T-helper 1 cell (primary cell): ENCODE measurements at places on chromosomes 1 and 21.

DNA sequence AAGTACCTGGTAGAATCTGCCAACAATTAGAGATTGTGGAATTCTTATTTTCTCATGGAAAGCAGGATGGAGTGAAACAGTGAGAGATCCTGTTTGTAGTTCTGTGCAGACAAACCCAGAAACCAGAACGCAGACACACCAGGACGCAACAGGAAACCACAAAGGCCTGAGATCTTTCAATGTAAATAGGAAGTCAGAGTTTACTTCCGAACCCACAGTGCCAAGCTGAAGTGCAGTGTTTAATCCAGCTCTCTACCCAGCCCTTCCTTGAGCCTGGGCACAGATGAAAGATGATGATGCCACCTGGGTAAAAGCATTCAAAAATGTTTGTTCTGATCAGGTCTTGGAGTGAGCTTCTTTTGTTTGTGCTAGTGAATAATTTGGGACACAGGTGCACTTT is 244.2 kb upstream of the HOOK1 start:
- DNase-seq = peak; percentile 11

- no peak for DNase-seq
Measured at GRCh38 chr1:212852105-212852688, 4.7 kb upstream of the SPATA45 start.

DNA sequence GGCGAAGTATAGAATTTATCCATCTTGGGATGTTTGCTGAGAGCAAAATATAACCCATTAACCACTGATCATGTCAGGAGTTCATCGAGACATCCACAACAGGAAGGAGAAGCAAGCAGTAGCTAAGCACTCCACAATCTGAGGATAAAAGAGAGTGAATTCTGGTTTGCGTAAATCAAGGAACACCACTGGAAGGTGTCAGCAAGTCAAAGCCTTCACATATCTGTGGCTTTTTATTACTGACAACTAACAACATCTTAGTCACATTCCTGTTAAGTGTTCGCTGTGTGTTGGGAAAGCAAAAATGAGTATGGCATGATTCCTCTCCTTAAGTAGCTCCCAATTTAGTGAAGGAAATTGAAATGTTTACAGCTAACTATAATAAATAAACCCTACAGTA is 44.5 kb upstream of the DARS2 start:
- no peak for DNase-seq

DNA sequence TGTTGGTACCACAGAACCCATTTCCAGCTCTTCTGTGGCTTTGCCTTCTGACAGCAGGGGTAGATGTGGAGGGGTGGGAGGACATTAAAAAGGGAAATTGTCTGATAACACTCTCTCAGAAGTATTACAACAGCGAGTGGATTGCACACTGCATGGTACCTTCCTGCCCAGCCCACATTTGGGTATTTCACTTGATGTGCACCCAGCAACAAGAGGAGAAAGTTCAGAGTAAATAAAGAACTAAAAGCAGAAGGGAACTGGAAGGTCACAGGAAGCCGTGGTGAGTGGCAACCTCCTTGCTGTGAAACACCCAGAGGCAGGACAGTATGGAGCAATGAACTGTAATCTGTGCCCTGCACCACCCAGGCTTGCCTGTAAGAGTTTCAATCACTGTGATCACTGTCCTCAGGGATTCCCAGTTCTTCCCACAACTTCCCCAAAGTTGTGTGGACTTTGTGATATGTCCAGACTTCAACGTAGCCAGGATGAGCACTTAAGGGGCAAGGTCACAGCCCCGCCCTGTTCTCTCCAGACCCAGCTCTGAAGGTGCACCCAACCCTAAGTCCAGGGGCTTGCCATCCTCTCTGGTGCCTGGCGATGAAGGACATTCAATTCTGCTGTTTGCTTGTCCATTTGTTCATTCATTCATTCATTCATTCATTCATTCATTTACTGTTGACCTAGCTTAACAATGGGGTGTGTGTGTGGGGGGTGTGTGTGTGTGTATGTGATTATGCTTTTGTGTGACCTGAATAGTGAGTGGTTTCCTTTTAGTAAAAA is 18.7 kb upstream of the F5 start:
- DNase-seq = peak; percentile 17

DNA sequence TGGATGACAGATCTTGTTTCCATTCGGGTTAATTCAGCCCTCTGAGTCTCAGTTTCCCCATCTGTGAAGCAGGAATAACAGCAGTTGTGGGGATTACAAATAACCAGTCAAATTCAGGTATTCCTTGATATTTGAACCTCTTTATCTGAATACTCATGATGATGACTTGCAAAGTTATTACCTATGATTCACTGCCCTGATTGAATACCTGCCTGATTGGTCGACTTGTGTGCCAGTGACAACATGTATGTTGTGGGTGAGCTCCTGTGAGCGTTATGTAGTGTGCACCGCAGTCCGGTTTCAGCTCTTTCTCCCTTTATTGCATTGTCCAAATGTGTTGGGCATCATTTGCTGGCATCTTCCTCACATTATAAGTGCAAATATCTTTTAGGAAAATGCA is 9.5 kb upstream of the TMEM61 start:
- no peak for DNase-seq

DNA sequence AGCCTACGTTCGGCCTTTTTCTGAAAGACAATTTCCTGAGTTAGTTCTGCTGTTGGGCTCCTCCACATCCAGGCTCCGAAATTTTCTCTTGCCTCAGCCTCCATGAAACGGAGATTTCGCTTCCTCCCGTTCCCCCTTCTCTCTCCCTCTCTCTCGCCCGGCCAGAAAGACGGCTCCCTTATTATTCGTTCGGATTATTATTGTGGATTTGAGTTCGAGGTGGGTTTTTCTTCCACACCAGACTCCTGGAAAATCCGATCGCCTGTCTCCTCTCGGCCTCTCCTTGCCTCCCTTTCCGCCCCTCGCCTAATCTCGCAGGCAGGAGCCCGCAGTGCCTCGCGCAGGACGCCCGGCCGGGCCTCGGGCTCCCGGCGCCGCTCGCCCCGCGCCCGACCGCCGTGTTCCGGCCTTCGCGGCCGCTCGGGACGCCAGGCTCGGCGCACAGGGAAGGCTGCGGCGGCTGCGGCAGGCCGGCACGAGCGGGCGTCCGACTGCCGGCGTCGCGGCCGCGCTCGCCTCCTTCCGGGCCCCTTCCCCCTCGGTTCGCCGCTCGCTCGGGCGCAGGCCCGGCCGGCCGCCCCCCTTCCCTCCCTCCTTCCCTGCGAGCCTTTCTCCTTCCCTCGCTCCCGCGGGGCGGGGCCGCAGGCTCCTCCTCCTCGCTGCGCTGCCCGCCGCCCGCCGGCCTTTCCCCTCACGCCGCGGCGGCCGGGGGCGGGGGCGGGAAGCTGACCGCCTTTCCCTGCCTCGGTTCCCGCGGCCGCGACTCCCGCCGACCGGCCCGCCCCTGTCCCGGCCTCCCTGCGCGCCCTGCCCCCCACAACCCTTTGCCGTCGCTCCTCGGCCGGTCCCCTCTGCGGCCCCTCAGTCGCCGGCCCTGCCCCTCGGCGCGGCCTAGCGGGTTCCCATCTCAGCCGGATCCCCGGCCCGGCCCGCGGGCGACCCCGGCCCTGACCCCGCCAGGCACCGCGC is at the start of gene ARHGEF11:
TSS of gene ARHGEF11 (minus strand) at position 493 of the 969 bp plus-strand sequence. CDS start 1,412 bp downstream, outside the sequence.
- DNase-seq = peak; percentile 6

- DNase-seq = no peak
Measured at GRCh38 chr1:23531562-23532094, 595 bp upstream of the E2F2 start.

GRCh38 chr1:176853503-176853902 is 311.0 kb downstream of the ASTN1 start:
- DNase-seq = no peak

- DNase-seq = no peak
Measured at GRCh38 chr21:42289926-42290325, 25.3 kb downstream of the TFF3 start.
